ENCODE measurements at places on chromosomes 13 and 19.
A peak's percentile ranks its signal among the peaks of the same experiment; 100 is the strongest.

GRCh38 chr13:100399455-100399854 is 189.1 kb downstream of the GGACT start:
- H3K27ac ChIP-seq, result no peak overlapping the region
- H3K27me3 ChIP-seq, result no peaks in the 10 kb centered on the region
- H3K36me3 ChIP-seq, result no peaks in the 10 kb centered on the region

DNA sequence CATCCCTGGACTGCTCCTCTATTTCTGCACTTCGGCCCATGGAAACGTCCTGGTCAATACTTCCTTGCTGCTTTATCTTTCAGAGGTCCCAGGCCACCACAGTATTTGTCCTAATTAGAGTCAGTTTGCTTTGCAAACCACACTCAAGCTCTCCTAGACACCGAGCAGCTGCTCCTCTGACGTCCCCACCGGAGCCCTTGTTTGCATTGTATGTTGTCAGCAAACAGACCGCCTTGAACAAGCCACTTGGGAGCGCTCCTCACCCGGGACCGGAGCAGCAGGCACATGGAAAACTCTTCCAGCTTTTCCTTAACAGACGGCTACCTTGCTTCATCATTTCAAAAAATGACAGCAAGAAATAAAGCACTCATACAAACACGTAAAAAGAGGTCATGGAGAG is 51.5 kb upstream of the GTF3A start:
- peaks cover 77% of the 10 kb centered on the region for H3K27me3 ChIP-seq
- no peak overlapping the region for H3K4me3 ChIP-seq
- peaks cover 3% of the 10 kb centered on the region for H3K36me3 ChIP-seq
- DNase-seq, result no peak

- peaks cover 22% of the 10 kb centered on the region for H3K36me3 ChIP-seq
- peak overlapping the region; percentile 59 for H3K4me3 ChIP-seq
- no peak for DNase-seq
Measured at GRCh38 chr19:2627855-2628254, 74.6 kb downstream of the GNG7 start.

GRCh38 chr13:24271601-24272451 is 37.6 kb upstream of the C1QTNF9 start:
- H3K4me1 ChIP-seq, result peaks cover 88% of the 10 kb centered on the region
- peak overlapping the region; percentile 96 for H3K27ac ChIP-seq
- peak overlapping the region; percentile 87 for H3K4me3 ChIP-seq
- DNase-seq, result peak; percentile 59
- no peaks in the 10 kb centered on the region for H3K27me3 ChIP-seq

GRCh38 chr19:996051-996838 is 4.0 kb upstream of the GRIN3B start:
- peaks cover 27% of the 10 kb centered on the region for H3K36me3 ChIP-seq
- DNase-seq, result peak; percentile 88
- H3K27me3 ChIP-seq, result peaks cover 27% of the 10 kb centered on the region
- peak overlapping the region; percentile 99 for H3K27ac ChIP-seq
- peaks cover 13% of the 10 kb centered on the region for H3K4me1 ChIP-seq

DNA sequence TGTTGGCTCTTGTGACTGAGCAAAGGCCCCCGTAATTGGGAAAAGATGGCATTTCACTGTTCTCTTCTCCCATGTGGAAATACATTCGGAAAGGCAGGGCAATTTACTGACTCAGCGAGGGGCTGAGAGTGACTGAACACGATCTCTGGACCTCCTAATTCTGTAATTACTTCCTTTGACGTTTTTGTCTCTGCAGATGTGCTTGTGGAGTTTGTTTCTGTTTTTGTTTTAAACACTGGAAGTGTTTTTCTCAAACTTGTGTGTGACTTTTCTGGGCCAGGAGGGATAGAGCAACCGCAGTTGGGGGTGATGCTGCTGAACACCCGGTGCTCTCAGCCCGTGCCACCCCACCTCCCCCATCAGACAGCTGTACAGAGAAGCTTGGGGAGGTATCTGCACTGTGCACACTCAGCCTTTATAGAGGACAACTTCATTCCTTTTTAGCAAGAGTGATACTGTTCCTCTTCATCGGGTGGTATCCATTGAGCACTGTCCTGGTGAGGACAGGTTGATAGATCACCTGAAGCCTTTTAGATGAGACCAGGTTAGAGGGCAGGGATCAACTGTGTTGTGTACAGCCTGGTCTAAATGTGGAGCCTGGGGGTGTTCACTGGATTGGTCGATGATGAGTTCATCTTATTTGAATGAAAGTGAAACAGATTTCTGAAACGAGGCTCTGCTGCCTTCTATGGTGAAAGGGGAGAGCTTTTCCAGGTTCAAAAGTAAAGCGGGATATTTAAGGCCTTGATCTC is 117.4 kb downstream of the ESD start:
- no peak overlapping the region for H3K4me3 ChIP-seq
- DNase-seq, result peak; percentile 37
- H3K27ac ChIP-seq, result no peak overlapping the region
- peaks cover 6% of the 10 kb centered on the region for H3K4me1 ChIP-seq
- no peaks in the 10 kb centered on the region for H3K27me3 ChIP-seq

DNA sequence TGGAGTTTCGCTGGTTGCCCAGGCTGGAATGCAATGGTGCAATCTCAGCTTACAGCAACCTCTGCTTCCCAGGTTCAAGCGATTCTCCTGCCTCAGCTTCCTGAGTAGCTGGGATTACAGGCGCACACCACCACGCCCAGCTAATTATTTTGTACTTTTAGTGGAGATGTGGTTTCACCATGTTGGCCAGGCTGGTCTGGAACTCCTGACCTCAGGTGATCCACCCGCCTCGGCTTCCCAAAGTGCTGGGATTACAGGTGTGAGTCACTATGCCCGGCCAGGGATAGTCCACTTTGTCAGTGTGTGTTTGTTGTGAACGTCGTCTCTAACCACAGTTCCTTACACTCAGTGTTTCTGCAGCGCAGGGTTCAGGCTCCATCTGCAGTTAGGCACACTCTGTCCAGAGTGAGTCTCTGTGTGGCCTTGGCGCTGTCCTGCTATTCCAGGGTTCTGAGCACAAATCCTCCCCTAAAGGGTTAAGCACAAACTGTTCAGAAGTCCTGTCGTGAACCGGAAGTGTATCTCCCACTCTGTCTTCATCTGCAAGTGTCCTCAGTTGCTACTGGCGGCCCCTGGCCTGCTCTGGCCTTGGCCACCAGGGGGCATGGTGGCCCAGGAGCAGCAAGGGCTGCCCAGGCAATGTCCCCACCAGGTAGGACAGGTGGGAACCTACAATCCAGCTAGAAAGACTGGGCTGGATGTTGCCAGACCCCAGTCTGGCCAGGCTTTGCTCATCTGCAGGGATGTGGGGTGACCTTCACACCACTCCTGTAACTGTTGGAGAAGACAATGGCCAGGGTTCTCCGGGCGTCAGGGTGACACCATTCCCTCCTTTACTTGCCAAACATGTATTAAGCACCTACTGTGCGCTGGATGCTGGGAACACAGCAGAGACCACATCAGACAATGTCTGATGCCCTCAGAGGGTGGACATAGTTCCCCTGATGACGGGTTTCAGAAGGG is 38.8 kb upstream of the GATAD2A start:
- H3K27ac ChIP-seq, result no peak overlapping the region
- H3K4me3 ChIP-seq, result peak overlapping the region; percentile 48
- peaks cover 6% of the 10 kb centered on the region for H3K36me3 ChIP-seq
- peak; percentile 69 for DNase-seq
- peaks cover 17% of the 10 kb centered on the region for H3K4me1 ChIP-seq

GRCh38 chr13:75660694-75661093 is 24.6 kb downstream of the LMO7 start:
- no peak for DNase-seq
- no peaks in the 10 kb centered on the region for H3K4me1 ChIP-seq
- H3K4me3 ChIP-seq, result no peak overlapping the region
- H3K36me3 ChIP-seq, result no peaks in the 10 kb centered on the region
- no peaks in the 10 kb centered on the region for H3K27me3 ChIP-seq

DNA sequence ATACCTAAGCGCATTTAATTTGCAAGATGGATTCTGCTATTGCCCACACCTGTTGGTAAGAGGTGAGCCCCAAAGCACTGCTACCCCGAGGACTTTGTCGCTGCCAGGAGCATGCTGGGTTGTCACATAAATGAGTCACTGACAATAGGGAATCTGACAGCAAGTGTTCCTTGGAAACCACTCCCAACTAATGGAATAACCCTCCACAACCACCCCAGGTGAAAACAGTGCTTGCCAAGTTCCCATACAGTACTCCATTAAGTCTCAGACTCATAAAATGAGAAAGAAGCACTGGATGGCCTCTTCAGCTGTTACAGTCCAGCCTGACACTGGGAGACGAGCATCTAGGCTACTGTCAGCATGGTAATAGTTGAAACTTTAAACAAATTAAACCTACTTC is 108.6 kb downstream of the EFNB2 start:
- H3K27ac ChIP-seq, result no peak overlapping the region
- DNase-seq, result no peak
- H3K36me3 ChIP-seq, result no peaks in the 10 kb centered on the region
- peaks cover 31% of the 10 kb centered on the region for H3K27me3 ChIP-seq
- H3K4me1 ChIP-seq, result no peaks in the 10 kb centered on the region

GRCh38 chr19:31438401-31439269 is 89.4 kb upstream of the TSHZ3 start:
- no peak for DNase-seq
- H3K4me1 ChIP-seq, result no peaks in the 10 kb centered on the region
- H3K27ac ChIP-seq, result no peak overlapping the region
- H3K36me3 ChIP-seq, result no peaks in the 10 kb centered on the region
- H3K27me3 ChIP-seq, result peaks cover 45% of the 10 kb centered on the region

- H3K4me1 ChIP-seq, result no peaks in the 10 kb centered on the region
- peaks cover 35% of the 10 kb centered on the region for H3K27me3 ChIP-seq
- H3K4me3 ChIP-seq, result no peak overlapping the region
- peak overlapping the region; percentile 39 for H3K27ac ChIP-seq
- peaks cover 4% of the 10 kb centered on the region for H3K36me3 ChIP-seq
Measured at GRCh38 chr19:47315125-47315821, 5.6 kb downstream of the C5AR1 start.

DNA sequence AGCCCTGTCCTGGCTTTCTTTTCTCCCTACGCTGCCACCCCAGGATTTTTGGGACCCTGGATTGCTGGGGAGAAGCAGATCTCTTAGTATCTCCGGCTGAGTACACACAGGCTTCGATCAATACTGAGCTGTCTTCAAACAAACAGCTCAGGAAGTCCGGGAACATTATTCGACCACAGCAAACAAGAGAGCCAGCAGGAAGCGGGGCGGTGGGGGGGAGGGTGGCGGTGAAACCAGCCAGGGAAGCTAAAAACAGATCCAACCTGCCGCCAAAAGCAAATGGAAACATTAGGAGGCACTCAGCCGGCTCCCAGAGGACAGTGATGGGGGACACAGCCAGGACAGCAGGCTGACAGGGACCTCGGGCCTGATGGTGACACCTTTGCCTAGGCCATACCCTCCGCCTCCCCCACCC is 12.2 kb upstream of the BCAM start:
- H3K27me3 ChIP-seq, result peaks cover 10% of the 10 kb centered on the region
- H3K4me1 ChIP-seq, result no peaks in the 10 kb centered on the region
- no peak overlapping the region for H3K27ac ChIP-seq
- peaks cover 3% of the 10 kb centered on the region for H3K36me3 ChIP-seq
- no peak overlapping the region for H3K4me3 ChIP-seq

DNA sequence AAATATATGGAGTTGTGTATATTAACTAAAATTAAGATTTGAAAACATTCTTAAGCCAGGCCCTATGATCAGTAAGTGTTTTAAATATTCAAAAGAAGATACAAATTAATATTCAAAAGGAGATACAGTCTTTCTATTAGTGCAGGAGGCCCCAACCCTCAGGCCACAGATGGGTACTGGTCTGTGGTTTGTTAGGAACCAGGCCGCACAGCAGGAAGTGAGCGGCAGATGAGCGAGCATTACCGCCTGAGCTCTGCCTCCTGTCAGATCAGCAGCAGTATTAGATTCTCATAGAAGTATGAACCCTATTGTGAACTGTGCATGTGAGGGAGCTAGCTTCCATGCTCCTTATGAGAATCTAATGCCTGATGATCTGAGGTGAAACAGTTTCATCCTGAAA is 232.9 kb downstream of the FOXO1 start:
- DNase-seq, result peak; percentile 41
- no peaks in the 10 kb centered on the region for H3K36me3 ChIP-seq
- H3K4me3 ChIP-seq, result peak overlapping the region; percentile 56
- peaks cover 19% of the 10 kb centered on the region for H3K4me1 ChIP-seq

- no peaks in the 10 kb centered on the region for H3K4me1 ChIP-seq
- no peaks in the 10 kb centered on the region for H3K36me3 ChIP-seq
- no peaks in the 10 kb centered on the region for H3K27me3 ChIP-seq
- no peak overlapping the region for H3K4me3 ChIP-seq
Measured at GRCh38 chr13:107347641-107348369, 779.9 kb upstream of the ARGLU1 start.

GRCh38 chr19:39494661-39495060 is 4.1 kb upstream of the DLL3 start:
- peaks cover 12% of the 10 kb centered on the region for H3K4me1 ChIP-seq
- no peak overlapping the region for H3K4me3 ChIP-seq
- no peak overlapping the region for H3K27ac ChIP-seq
- peaks cover 36% of the 10 kb centered on the region for H3K27me3 ChIP-seq
- H3K36me3 ChIP-seq, result peaks cover 19% of the 10 kb centered on the region

- no peaks in the 10 kb centered on the region for H3K36me3 ChIP-seq
- peaks cover 40% of the 10 kb centered on the region for H3K27me3 ChIP-seq
- no peaks in the 10 kb centered on the region for H3K4me1 ChIP-seq
- DNase-seq, result no peak
Measured at GRCh38 chr13:45615501-45616101, at the start of gene ERICH6B. TSS of gene ERICH6B (minus strand) at chr13:45615739. CDS start at chr13:45597005, 18,734 bp downstream.

DNA sequence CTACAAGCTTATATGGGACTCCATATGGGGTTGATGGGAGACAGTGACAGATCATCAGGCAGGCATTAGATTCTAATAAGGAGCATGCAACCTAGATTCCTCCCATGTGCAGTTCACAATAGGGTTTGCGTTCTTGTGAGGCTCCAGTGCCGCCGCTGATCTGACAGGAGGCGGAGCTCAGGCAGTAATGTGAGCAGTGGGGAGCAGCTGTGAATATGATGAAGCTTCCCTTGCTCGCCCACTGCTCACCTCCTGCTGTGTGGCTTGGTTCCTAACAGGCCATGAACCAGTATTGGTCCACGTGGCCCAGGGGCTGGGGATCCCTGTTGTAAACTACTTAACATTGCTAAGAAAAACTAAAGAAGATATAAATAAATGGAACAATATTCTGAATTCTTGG is 378.4 kb downstream of the KCNRG start:
- DNase-seq, result no peak
- H3K4me3 ChIP-seq, result no peak overlapping the region
- peaks cover 4% of the 10 kb centered on the region for H3K4me1 ChIP-seq
- no peak overlapping the region for H3K27ac ChIP-seq
- H3K36me3 ChIP-seq, result peaks cover 3% of the 10 kb centered on the region
- no peaks in the 10 kb centered on the region for H3K27me3 ChIP-seq

GRCh38 chr13:33577007-33577406 is 240.9 kb upstream of the RFC3 start:
- no peaks in the 10 kb centered on the region for H3K36me3 ChIP-seq
- DNase-seq, result no peak
- no peak overlapping the region for H3K4me3 ChIP-seq
- H3K27ac ChIP-seq, result no peak overlapping the region

- H3K27ac ChIP-seq, result no peak overlapping the region
- no peak for DNase-seq
- H3K4me1 ChIP-seq, result no peaks in the 10 kb centered on the region
- no peak overlapping the region for H3K4me3 ChIP-seq
- H3K36me3 ChIP-seq, result peaks cover 2% of the 10 kb centered on the region
Measured at GRCh38 chr19:13001502-13002165, 6.4 kb downstream of the NFIX start.

Measured in effector memory CD8-positive, alpha-beta T cell (primary cell).